ENCODE measurements at places on chromosomes 2 and 18. TPM values are rescaled to one million over a fixed set of nuclear protein-coding genes. Genes with fewer than 3 reads are reported as not detected.

The CAVIN2 gene
- total RNA-seq: 23.0 TPM

The COPS8 gene
- 69.5 TPM for total RNA-seq

The CPO gene
- 0.89 TPM for total RNA-seq

The EPB41L3 gene
- 40.1 TPM for total RNA-seq

The CIAO1 gene
- total RNA-seq: 46.0 TPM

The HOXD12 gene
- not detected for total RNA-seq

DNA sequence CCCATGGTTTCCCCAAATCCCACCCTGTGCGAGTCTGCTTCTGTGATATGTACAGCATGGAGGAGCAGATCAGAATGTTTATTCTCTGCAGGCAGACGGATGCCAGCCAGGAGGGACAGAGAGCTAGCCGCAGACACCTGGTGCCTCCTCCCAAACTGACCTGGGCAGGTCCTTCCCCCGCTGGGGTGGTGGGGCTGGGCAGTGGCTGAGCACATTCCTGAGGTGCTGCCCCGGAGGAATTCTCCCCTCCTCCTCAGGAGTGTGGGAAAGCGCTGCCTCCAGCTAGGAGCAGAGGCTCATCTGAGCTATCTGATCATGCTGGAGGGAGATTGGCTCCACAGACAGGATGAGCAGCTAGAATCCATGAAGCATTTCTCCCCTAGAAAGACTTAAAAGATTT, 21.7 kb downstream of the C2orf92 start:
- no peak for DNase-seq

DNA sequence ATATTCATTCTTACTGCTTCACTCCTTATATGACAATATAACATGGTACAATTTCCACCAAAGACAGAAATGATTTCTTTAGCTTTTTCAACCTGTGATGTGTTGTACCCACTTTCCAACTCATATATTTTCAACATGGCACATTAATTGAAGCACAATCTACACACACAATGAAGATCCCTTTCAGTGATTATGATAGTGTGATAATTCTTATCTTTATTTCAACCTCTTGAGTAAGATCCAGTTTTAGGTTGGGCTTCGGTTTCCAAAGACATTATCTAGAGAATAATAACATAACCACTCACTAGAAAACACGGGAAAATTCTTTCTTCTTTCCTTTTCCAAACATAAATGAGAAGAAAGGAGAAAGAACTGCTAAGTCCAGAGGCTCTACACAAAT, 3.4 kb upstream of the DSG3 start:
- no peak for DNase-seq

DNA sequence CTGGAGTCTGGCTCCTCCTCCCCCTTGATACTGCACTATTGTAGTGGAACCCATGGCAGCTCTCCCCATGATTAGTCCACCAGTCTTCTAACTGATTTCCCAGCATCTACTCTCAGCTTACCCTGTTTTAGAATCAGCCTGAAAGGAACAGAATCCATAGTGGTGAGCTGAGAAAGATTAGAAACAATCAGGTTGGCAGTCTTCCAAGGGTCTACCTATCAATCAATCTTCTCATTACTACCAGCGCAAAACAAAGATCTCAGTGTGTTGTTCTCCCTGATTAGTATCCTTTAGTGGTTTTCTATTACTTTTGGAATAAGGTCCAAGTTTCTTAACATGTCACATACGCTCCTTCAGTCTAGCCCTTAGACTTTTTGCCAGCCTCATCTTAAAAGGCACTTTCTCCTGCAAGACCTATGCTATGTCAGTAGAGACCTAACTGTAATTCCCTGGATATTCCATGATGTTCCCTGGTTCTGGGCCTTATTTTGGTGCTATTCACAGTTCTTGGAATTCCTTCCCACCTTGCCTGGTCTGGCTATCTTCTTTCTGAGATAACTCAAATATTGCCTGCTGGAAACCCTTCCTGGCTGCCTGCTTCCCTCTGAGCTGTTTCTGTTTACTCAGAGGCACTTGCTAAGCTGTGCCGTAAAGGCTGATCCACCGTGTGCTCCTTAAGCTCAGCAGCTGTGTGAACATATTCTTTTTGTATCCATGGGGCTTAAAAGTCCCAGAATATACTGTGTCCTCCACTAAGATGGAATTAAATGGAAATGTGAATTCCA, 32.6 kb downstream of the LAMA3 start:
- DNase-seq: no peak

- DNase-seq: no peak
Measured at GRCh38 chr2:95068256-95068655, 42.7 kb downstream of the MAL start.

GRCh38 chr2:216551234-216552068, 52.8 kb downstream of the RPL37A start:
- peak; percentile 40 for DNase-seq

GRCh38 chr2:159419403-159419802, 132.9 kb upstream of the WDSUB1 start:
- DNase-seq: no peak

- no peak for DNase-seq
Measured at GRCh38 chr2:68127358-68128242, 30.1 kb upstream of the PNO1 start.

- DNase-seq: no peak
Measured at GRCh38 chr2:99067871-99068625, 73.5 kb upstream of the C2orf15 start.

- peak; percentile 85 for DNase-seq
Measured at GRCh38 chr2:24454294-24454693, 36.8 kb upstream of the NCOA1 start.

- DNase-seq: peak; percentile 32
Measured at GRCh38 chr2:197073701-197074433, 147.4 kb upstream of the PGAP1 start.

- DNase-seq: no peak
Measured at GRCh38 chr2:145383961-145384360, 864.0 kb upstream of the ZEB2 start.

- DNase-seq: no peak
Measured at GRCh38 chr18:71951001-71951400, 593.1 kb downstream of the CBLN2 start.

DNA sequence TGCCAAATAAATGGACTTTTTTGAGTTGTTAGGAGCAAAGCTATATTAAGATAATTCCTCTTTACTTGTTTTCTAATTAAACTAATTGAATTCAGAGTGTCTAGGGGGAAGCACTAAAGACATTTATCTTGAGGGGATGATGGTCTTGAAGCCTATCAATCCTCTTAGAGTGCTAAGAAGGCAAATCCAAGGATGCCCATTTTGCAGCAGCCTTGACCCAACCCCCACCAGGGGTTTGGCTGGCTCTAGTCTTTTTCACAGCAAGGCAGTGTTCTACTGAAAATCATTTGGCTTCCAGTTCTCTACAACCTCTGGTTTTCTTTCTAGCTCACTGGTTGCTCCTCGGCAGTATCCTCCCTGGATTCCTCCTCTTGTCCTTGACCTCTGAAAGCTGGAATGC, 6.5 kb upstream of the RAX start:
- DNase-seq: no peak

GRCh38 chr2:23464156-23464555, 79.2 kb downstream of the KLHL29 start:
- DNase-seq: no peak

DNA sequence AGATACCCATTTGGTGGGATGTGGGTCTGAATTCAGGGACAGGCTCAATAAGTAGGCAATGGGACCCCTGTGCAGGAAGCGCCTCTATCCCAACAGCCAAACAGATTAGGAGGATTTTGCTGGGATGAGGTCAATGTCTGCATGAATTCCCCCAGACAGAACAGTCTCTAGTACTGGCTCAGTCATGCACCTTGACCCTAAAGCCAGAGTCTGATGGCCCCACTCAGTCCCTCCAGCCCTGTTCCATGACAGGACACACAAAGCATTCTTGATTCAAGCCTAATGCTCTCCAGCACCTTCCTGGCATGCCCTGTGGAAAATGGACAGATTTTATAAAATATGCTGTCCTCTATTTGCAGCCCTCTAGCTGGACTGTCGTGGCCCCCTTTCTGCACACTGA, 49.8 kb upstream of the RAB6D start:
- no peak for DNase-seq
